Activated naive CD4-positive, alpha-beta T cell (primary cell): ENCODE measurements at places on chromosomes 3 and 15.

- DNase-seq, result no peak
These were observed 139.1 kb upstream of the LRIG1 start for GRCh38 chr3:66639809-66640356.

GRCh38 chr3:31064021-31064420 is 169.6 kb upstream of the GADL1 start:
- no peak for DNase-seq

- DNase-seq, result no peak
These were observed 105.4 kb upstream of the TNIK start for GRCh38 chr3:171565481-171566058.

- DNase-seq, result no peak
These were observed 488.8 kb upstream of the DPPA4 start for GRCh38 chr3:109825971-109826810.

GRCh38 chr3:100480081-100480480 is 12.3 kb upstream of the TMEM45A start:
- DNase-seq, result no peak

- no peak for DNase-seq
These were observed 74.9 kb downstream of the OCA2 start for GRCh38 chr15:28023933-28024888.

DNA sequence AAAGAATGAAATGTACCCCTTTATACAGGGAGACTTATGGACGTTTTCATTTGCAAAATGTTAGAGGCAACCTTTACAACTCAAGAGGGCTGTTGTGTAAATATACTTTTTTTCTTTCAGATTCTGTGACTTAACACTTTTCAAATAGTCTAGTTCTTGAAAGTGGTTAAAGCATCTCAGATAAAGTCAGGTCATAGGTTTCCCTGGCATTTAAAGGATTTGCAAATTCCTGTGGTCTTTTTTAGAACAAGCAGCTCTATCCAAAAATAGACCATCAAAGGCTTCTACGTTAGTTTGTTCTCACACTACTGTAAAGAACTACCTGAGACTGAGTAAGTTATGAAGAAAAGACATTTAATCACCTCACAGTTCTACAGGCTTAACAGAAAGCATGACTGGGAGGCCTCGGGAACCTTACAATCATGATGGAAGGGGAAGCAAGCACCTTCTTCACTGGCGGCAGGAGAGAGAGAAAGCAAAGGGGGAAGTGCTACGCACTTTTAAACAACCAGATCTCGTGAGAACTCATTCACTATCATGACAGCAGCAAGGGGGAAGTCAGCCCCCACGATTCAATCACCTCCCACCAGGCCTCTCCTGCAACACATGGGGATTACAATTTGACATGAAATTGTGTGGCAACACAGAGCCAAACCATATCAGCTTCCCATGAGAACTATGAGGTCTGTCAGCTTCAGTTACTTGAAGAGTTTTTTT is 23.3 kb upstream of the GABRR3 start:
- no peak for DNase-seq

GRCh38 chr15:77417602-77418001 is 2.3 kb downstream of the PEAK1 start:
- no peak for DNase-seq

DNA sequence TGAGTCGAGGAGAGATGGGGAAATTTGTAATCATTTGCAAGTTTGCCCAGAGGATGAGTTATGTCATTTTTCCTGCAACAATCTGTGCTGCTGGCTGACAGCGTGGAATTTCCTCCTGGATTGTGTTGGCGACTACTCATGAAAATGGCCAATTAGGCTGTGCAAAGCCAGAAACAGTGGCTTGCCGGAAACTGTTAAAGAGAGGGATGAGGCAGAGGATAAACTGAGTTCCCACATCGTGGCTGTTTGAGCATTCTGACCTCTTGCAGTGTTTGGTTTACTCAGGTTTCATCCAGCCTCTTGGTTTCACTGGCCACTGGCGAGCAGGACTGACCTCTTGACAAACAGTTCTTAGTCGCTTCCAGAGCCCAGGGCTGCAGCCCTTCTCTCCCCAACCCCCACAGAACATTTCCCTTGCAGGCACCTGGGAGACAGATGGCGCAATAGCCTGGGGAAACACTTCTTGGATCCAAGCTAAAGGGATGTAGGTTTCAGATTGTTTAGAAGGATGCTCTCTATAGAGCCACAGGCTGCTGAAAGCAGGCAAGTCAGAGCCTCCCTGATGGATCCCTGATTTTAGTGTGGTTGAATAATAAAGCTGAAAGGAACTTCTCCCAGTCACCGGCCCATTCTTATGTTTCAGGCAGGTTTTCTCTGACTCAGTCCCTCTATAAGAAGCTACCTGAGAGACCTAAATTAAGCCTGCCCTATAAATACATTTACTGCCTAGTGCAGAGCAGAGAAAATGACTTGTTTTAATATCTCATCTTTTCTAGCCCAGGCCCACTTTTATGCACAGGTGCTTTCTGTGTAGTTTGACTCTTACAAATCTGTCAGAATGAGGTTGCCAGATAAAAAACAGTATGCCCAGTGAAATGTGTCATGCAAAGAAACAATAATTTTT is 92.8 kb upstream of the UBE2E1 start:
- no peak for DNase-seq

DNA sequence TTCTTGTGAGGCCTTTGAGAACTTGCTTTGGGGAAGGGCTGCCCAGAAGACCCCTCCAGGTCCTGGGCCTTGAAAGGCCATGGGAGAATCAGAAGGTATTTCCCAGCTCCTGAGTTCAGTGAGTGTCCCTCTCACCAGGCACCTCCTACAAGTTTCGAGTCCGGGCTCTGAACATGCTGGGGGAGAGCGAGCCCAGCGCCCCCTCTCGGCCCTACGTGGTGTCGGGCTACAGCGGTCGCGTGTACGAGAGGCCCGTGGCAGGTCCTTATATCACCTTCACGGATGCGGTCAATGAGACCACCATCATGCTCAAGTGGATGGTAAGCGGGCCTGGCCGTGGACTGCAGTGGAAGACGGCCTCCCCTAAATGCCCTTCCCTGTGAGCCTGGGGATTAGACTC is 68.3 kb downstream of the BOC start:
- no peak for DNase-seq

GRCh38 chr3:25427942-25428788 is at the start of gene RARB:
TSS of gene RARB (plus strand) at chr3:25428263. CDS start at chr3:25428732, 469 bp downstream.
- no peak for DNase-seq

DNA sequence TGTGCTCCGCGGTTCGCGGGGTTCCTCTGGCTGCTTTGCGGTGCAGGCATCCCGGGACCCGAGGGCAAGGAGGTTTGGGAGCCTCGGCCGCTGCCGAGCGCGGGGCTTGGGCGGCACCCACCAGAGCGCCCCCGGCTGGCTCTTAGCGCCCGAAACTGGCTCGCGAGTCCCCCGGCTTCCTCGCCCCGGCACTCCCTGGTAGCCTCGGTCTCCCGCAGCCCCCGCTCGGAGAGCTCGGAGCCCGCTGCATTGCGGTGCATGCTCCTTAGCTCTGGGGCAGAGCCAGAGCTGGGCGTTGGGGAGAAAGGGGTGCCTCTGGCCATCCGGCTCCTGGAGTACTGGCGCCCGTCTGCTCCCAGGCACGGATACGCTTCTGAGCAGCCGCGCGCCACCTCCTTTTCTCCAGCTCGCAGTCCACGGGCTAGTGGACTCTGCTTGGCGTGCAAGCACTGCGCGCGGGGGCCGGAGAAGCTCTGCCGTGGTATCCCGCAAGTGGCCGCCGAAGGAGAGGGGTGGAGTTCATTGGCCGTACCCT is 753 bp downstream of the EPHB1 start:
- no peak for DNase-seq

DNA sequence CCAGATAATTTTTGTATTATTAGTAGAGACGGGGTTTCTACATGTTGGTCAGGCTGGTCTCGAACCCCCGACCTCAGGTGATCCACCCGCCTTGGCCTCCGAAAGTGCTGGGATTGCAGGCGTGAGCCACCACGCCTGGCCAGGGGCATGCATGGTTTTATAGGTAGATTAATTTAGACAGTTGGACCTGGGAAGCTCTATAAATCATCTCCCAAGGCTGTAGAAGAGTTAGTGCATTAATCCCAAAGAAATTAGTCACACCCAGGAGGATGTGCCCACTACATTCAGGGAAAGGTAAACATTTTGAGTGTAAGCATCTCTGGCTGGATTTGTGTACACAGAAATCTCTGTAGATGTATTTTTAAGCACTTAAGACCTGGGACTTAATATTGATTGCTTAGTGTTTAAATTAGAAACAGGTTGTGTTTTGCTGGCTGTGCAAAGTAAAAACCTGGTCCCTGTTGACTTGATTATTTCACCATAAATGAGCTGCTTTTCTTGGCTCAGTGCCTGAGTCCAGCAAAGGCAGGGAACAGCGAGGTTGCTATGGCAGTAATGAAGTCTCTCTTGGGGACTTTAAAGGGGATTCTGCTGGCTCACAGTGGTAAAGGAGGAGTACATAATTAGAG is 19.2 kb downstream of the EXOSC7 start:
- no peak for DNase-seq

DNA sequence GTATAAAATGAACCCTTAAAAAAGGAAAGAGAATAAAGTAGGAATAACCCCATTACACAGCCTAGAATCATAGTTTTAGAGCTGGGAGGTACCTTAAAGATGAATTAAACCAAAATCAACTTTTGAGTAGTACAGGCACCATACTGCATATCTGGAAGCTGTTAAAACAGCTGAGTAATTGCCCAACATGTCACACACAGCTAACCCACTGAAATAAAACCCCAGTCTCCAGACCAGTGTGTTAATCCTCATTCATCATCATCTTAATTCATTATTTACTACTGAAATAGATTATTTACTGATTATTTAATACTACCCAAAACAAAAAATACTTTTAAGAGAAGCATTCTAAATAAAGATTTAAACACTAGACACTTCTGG is 52.8 kb downstream of the GPR160 start:
- no peak for DNase-seq

GRCh38 chr15:97687654-97688053 is 272.8 kb upstream of the ARRDC4 start:
- no peak for DNase-seq
